ENCODE measurements at places on chromosomes 1 and 21. TPM values are rescaled to one million over a fixed set of nuclear protein-coding genes. Genes with fewer than 3 reads are reported as not detected.

DNA sequence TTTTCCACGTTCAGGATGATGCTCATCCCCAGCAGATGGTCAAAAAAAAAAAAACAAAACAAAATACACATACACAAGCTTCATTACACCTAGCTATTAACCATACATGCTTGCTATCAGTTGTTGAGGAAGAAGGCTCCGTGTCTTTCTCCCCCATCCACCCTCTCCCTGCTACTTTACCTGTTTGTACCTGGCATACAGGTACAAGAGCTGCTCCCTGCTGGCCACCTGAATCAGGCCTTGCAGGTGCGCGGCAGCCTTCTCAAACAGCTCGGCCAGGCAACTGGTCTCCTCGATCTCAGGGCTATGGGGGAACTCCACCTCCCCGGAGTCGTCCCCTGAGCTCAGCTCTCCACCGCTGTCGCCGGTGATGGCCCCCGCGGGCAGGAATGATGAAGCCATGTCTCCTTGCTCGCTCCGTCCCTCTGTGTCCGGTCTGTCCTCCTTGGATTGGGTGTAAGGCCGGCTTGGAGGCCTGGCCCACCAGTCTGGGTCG lies 464 bp downstream of the ACBD6 start:
- no peak for DNase-seq

The KAZN gene
- polyA plus RNA-seq: not detected

- DNase-seq: no peak
Observed at GRCh38 chr1:75258351-75258750, 124.2 kb downstream of the LHX8 start.

DNA sequence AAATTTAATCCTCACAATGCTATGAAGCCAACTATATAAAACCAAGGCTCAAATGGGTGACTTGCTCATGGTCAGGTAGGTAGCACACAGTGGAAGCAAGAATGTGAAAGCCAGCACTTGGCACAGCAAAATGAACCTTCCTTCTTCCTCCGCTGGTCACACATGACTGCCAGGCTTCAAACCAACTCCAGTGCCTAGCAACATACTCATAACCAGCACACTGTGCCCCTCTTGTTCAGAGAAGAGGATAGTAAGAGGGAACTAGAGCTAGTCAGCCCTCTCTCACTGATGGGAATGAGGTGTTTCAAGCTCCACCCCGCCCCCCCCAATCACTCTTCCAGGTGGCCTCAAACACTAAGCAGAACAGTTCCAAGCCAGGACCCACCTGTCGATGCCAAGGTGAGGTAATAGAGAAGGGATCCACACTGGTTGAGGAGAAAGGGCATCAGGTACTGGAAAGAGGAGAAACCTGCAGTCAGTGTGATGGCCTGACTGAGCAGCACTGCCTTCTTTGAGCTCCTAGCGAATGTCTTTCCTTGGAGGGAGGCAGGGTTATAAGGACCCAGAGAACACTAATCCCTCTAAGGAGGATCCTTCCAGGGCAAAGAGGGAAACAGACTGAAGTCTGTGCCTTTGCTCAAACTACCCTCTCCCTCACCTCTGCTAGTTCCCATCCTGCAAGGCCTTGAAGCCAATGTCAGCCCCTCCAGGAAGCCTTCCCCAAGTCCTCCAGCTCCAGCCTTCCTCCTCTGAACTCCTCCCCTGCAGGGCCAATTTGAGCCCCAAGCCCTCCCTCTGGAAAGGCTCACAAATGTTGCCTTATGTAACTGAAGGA lies 1.2 kb downstream of the TMEM234 start:
- DNase-seq: no peak

GRCh38 chr1:244022864-244023440 lies 28.1 kb upstream of the ZBTB18 start:
- no peak for DNase-seq

The HRNR gene
- polyA plus RNA-seq: 0.16 TPM

The OR6Y1 gene
- polyA plus RNA-seq: not detected

The AADACL3 gene
- not detected for polyA plus RNA-seq

- no peak for DNase-seq
Observed at GRCh38 chr1:207302618-207303393, 18.7 kb upstream of the CD55 start.

- peak; percentile 35 for DNase-seq
Observed at GRCh38 chr1:217867446-217867995, 236.4 kb downstream of the SPATA17 start.

The TRIM67 gene
- 0.05 TPM for polyA plus RNA-seq

GRCh38 chr21:46471514-46471913 lies 12.8 kb downstream of the DIP2A start:
- no peak for DNase-seq

The CD101 gene
- polyA plus RNA-seq: not detected

- DNase-seq: no peak
Observed at GRCh38 chr1:159170639-159171038, 776 bp upstream of the CADM3 start.

The C1orf198 gene
- polyA plus RNA-seq: 75.5 TPM
